ENCODE measurements at places on chromosomes 5 and 9.

DNA sequence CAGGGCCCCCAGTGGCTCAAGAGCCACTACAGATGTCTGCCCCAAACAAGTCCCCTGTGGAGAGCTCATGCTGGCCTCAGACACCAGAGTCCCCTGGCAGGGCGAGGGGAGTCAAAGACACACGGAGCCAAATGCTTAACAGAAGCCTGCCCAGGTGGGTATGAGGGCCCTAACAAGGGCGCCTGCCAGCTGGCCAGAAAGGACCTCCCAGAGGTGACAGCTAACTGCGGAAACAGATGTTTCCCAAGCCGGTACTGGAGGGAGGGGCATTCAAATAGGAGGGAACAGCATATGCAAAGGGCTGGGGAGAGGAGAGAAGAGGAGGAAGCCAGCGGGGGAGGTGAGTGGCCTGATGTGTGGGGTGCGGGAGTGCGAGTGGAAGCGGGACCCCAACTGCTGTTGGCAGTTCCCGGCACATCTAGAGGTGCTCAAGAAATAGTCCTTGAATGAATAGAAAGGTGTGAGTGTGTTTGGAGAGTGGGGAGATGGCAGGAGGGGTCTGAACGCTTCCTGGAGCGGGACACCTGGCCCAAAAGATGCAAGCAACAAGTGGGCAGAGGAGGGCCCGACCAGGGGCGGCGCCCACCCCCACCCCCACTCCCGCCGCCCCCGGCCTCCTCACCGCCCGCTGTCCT, 824 bp downstream of the MXD3 start:
- peaks cover 19% of the 10 kb centered on the region for H3K4me1 ChIP-seq
- no peak overlapping the region for H3K4me3 ChIP-seq
- DNase-seq: no peak

- no peaks in the 10 kb centered on the region for H3K27me3 ChIP-seq
- H3K27ac ChIP-seq: peak overlapping the region; percentile 36
- peaks cover 14% of the 10 kb centered on the region for H3K4me1 ChIP-seq
- DNase-seq: no peak
- no peak overlapping the region for H3K4me3 ChIP-seq
- H3K36me3 ChIP-seq: no peaks in the 10 kb centered on the region
Observed at GRCh38 chr5:68415177-68416085, 199.9 kb downstream of the PIK3R1 start.

DNA sequence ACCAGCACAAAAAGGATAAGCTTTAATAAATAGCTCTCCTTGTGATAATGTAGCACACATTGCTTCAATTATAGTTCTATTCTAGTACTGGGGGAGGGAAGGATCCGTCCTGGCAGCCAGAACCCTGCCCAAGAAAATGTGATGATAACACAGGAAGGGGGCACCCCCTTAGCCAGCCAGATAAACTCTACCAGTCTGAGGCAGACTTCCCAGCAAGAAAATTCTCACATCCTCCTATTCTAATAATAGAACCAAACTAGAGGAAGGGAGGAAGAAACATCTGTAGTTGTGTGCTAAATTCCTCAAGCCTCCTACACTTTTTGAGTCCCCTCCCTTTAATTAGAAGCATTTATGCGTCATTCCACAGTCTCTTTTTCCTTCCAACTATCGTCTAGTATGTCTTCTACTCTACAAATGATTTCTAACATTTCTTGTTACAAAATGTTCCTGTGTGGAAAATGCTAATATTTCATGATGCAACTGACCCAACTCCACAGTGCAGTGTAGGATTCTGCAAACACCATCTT, 261.0 kb downstream of the SEMA5A start:
- no peak overlapping the region for H3K4me3 ChIP-seq
- no peak overlapping the region for H3K27ac ChIP-seq
- no peaks in the 10 kb centered on the region for H3K36me3 ChIP-seq
- no peak for DNase-seq

GRCh38 chr9:120383999-120384924, 195.7 kb downstream of the CDK5RAP2 start:
- peaks cover 11% of the 10 kb centered on the region for H3K4me1 ChIP-seq
- H3K4me3 ChIP-seq: no peak overlapping the region
- H3K27me3 ChIP-seq: no peaks in the 10 kb centered on the region
- H3K27ac ChIP-seq: no peak overlapping the region
- H3K36me3 ChIP-seq: peaks cover 1% of the 10 kb centered on the region

GRCh38 chr5:159518371-159518770, 188.1 kb upstream of the IL12B start:
- no peak overlapping the region for H3K4me3 ChIP-seq
- no peak overlapping the region for H3K27ac ChIP-seq
- DNase-seq: no peak
- no peaks in the 10 kb centered on the region for H3K27me3 ChIP-seq
- H3K4me1 ChIP-seq: no peaks in the 10 kb centered on the region

DNA sequence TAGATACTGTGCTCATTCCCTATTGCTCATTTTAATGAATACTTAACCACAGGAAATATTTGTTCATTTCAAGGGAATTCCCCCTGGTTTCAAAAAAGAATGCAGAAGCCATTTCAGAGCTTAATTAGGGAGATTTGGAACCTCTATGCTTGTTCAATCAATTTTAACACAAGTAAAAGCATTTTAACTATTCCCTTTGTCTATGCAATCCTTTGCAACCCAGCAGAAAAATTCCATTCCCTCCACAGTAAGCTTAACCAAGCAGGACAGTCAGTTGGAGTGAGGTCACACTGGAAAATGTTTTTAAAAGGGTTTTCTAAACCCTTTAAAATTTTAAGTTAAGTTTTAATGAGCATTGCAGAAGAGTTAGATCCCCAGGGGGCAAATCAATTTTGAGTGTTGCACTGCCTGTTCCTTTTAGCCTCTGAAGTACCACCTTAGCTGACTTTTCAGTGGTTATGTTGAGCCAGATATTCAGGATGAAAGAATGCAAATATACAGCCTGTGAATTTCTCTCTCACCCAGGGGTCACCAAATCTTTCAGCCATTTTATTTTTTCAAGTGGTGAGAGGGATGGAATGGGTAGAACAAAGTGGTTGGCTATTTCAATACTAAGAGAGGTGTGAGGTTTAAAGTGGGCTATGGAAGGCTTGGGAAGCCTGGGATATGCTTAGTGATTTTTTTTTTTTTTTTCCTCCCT, 356.2 kb upstream of the NUDT12 start:
- no peaks in the 10 kb centered on the region for H3K4me1 ChIP-seq
- no peaks in the 10 kb centered on the region for H3K27me3 ChIP-seq
- H3K27ac ChIP-seq: no peak overlapping the region

- H3K4me3 ChIP-seq: no peak overlapping the region
- H3K27me3 ChIP-seq: peaks cover 4% of the 10 kb centered on the region
- no peak for DNase-seq
- H3K36me3 ChIP-seq: no peaks in the 10 kb centered on the region
- H3K27ac ChIP-seq: no peak overlapping the region
- H3K4me1 ChIP-seq: no peaks in the 10 kb centered on the region
Observed at GRCh38 chr9:115008536-115009270, 78.3 kb upstream of the TNFSF8 start.

Measured in adrenal gland (tissue), 19 donors.